Tibial artery (tissue), 4 donors: ENCODE measurements at places on chromosomes 3 and 15.
A peak's percentile ranks its signal among the peaks of the same experiment; 100 is the strongest.

- no peak for DNase-seq
Observed at GRCh38 chr3:195718477-195718984, 2.2 kb upstream of the MUC20 start.

DNA sequence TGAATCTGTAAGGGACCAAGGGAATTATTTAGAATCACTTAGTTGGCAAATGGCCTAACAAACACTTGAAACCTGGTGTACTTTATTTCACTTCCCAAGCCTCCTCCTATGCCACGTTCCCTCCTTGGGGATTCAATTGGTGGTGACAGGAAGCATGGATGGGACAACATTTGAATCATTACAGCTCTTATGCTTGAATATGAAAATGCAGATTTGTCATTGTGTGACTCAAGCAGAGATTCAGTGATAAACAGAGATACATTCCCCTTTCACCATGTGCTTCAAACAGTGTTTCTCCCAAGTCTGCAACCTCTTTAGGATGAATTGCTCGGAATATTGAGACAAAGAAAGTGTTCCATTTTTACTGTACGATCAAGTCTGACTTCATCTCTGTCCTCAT is 32.7 kb upstream of the MED12L start:
- DNase-seq = no peak

- peak; percentile 73 for DNase-seq
Observed at GRCh38 chr15:68258692-68259091, 18.9 kb upstream of the FEM1B start.

DNA sequence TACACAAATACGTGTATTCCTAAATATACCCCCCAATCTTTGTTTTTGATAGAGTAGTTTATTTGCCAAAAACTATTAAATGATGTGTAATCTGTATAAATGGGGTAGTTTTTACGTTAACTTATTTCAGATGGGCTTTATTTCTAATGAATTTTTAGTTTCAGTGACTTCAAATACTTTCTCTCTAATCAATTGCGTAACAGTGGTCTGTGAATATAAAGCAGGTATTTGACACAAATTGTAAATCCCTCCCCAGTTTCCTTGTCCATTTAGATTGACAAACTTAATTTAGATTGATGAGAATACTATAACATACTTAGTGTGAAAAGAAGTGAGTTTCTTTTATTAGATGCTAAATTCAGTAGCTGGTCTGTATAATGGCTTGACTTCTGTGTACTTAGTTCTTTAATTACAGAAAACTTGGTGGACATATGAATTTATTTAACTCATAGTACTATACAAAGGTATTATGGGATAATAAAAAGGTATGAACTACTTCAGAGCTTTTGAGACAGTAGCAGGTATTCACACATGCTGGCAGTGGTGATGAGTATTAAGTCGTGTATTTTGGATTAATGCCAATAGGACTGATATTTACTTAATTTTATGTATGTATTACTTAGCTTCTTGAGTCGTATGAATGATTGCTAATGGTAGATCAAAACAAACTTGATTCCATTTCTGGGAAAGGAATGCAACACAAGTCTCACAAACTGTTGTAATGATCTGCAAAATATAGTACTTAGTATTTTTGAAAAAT is 81.6 kb downstream of the STT3B start:
- no peak for DNase-seq

- no peak for DNase-seq
Observed at GRCh38 chr3:55731741-55732140, 244.6 kb upstream of the WNT5A start.

GRCh38 chr3:195856410-195857084 is 44.8 kb upstream of the MUC4 start:
- no peak for DNase-seq

DNA sequence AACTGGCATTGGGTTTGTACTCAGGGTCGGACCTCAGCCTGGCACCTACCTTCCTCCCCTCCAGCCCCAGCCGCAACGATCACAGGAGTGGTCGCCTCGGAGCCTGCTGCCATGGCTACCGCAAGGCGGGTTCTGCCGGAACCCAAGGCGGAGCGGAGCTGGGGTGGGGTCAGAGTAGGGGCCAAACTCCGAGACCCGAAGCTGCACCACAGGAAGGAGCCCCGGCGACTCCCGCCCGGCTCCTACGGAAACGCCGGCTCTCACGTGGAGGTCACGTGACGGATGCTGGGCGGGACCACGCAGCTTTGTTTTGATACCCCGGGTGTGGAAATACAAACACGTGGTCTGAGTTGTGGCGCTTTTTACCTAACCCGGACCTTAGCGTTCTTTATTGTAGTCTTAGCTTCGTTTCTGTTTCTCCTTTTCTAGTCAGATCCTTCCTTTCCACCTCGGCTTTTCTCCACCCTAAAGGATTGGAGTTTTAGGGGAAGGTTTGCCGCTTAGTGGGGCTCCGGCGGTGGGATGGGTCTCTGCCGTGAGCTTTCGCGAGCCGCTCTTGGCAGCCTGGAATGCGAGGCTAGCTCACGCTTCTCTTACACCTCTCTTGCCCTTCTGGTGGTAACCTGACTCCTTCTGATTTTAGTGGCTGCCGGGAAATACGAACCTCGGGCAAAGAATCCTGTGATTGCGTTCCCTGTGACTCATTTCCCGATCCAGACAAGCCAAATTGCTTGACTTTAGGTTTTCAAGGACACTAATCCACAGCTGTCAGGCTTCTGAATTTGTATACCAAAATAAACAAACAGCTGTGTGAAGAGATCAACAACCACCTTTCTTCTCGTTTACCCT is at the start of gene HSPBAP1:
Gene HSPBAP1 (minus strand): TSS at position 264 of the 849 bp plus-strand sequence. CDS start 151 bp downstream, at position 113.
- peak; percentile 95 for DNase-seq

DNA sequence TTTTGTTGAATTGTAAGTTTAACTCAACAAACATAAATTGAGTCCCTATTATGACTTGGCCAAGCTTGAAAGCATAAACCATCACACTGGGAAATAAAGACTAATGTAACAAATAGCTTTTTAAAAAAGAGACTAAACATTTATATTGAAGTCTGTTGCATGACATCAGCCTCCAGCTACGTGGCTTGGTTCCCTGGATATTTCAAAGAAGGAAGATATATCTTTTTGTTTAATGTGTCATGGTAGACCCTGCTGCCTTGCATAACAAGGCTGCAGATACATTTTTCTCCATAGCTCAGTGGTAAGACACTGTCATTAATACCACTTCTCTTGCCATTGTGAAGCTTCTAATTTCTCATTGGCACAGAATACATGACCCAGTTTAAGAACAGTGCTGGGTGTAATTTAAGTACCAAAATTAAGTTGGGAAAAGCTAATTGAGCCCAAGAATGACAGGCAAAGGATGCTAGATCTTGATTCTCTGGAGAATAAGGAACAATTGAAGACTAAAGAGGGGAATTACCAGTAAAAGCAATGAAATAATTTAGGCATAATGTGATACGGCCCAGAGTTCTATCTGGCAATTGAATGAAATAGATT is 14.0 kb downstream of the RCN2 start:
- no peak for DNase-seq

GRCh38 chr3:3016226-3016625 is 93.9 kb downstream of the IL5RA start:
- no peak for DNase-seq

GRCh38 chr3:61356685-61357084 is 105.4 kb upstream of the FHIT start:
- DNase-seq = no peak

DNA sequence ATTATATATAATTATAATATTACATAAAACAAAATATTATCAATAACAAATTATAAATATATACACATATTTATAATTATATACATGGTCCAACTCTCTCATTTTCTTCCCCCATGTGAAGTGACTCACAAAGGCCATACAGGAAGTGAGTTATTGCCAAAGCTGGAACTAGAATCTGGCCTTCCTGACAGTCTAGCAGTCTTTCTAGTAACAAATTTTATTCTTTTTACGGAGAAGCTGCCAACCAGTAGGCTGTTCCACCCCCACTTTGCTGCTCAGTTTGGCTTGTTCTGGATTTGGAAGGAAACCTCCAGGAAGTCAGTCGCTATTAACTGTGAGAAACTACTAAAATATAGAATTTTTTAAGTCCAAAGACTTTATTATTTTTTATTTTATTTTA is 79.6 kb downstream of the DHX36 start:
- DNase-seq = no peak

DNA sequence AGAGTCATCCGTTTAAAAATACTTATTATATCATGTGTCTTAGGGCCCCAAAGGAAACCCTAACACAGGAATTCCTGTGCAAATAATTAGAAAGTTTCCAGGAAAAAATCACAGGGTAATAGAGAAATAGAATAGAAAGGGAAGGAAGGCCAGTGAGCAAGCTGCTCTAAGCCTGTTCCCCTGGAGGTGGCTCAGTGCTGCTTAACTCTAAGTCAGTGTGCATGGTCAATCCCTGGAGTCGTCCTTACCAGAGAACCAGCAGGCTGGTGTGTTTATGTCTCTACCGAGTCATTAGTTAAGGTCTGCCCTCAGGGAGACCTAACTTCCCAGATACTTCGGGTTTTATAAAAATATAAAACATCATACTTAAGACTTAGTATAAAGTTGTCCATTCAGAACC is 21.0 kb upstream of the MCF2L2 start:
- no peak for DNase-seq

DNA sequence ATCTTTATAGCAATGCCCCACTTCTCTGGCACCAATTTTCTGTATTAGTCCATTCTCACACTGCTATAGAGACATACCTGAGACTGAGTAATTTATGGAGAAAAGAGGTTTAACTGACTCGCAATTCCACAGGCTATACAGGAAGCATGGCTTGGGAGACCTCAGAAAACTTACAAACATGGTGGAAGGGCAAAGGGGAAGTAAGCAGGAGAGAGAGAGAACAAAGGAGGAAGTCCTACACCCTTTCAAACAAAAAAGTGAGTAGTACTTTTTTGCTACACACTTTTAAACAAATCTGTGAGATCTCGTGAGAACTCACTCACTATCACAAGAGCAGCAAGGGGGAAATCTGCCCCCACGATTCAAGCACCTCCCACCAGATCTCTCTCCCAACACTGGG is 67.8 kb upstream of the ZBED2 start:
- DNase-seq = no peak

- DNase-seq = no peak
Observed at GRCh38 chr15:79009379-79009778, 64.5 kb upstream of the CTSH start.

GRCh38 chr3:62955126-62955525 is 79.9 kb upstream of the CADPS start:
- no peak for DNase-seq

DNA sequence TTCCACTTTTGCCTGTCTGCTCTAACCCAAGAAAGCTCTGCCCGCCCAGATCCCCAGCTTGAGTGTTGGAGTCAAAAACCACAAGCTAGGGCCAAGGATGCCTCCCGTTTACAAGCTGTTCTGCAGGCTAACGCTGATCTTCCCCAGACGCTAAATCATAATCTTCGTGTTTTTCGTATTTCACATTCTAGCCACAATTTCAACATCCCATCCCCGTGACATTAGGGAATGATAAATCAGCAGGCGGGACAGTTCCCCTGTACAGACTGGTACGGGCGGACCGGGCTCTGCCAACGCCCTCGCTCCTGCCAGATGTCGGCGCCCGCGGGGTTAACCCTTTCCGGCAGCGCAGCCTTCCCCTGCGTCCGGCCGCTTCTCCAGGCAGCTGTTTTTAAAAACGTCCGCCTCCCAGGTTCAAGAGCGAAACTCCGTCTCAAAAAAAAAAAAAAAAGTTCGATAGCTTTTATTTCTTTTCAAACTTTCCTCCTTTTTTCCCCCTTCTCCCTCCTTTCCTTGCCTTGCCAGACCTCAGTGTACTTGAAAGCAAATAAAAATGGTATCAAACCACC is 81.0 kb upstream of the BNC1 start:
- no peak for DNase-seq

DNA sequence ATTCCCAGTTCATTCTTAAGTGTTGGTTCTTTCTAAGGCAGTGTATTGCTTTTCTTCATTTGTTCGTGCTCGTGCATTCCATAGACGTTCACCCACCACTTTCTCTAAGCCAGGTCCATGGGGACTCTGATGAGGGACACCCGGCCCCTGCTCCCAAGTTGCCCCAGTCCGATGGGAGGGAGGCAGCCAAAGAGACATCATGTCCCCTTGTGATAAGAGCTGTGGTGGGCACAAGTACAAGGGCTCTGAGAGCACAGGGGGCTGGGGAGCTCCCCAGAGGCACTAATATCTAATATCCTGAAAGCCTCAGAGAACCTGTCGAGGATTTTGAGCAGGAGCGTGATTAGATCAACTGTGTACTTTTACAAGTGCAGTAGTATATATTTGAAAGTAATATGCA is 6.3 kb downstream of the SPSB4 start:
- DNase-seq = no peak

DNA sequence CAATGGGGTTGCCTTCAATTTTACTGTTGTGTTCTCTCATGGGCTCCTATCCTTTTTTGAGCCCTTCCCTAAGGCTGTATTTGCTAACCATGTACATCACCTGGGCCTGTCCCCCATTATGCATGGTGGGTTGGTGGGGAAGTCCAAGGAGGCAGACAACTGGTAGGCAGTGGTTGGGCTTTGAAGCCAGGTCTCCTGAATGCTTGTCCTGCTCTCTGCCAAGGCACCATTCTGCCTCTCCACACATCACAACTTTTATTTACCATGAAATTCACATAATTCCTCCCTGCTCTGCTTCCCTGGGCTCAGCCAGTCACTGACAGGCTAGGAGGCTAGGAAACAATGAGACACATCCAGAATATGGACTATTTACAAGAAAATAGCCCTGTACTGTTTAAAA is 41.0 kb upstream of the COPB2 start:
- no peak for DNase-seq

GRCh38 chr15:59159210-59159609 is 47.4 kb upstream of the LDHAL6B start:
- DNase-seq = no peak

- DNase-seq = no peak
Observed at GRCh38 chr15:35547775-35548364, 1.9 kb upstream of the DPH6 start.

DNA sequence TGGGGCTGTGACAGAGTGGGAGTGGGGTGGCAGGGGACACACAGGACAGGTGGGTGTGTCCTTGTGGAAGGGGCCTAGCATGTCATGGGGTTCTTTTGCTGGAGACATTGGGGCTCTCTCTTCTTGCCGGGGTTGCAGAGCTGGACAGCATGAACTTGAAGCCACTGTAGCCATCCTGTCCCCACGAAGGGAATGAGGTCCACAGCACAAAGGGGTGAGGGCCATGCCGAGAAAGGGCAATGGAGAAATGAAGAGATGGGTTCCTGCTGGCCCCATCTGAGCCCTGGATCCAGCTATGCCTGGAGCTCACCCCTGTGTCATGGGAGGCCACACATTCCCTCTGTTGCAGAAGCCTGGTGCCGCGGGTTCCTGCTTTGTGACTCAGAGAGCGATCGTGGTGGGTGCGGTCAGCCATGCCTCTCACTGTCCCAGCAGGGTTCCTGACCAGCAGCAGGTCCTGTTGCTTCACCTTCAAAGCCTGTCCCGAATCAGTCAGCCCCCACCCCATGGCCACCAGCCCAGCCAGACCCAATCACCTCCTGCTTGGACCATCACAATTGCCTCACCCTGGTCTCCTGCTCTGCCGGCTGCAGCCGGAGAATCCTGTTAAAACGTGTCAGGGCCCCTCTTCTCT is 50.0 kb downstream of the DNAJB8 start:
- no peak for DNase-seq

GRCh38 chr3:195907934-195908693 is at the start of gene TNK2:
Gene TNK2, minus strand, starts transcription at chr3:195908551. Its CDS starts 19,963 bp downstream, at chr3:195888588.
- DNase-seq = peak; percentile 69
